NCI-H1092 treated with DMSO at 0.1 percent for 48 hours (cell line): ENCODE measurements at places on chromosomes 4 and X.

DNA sequence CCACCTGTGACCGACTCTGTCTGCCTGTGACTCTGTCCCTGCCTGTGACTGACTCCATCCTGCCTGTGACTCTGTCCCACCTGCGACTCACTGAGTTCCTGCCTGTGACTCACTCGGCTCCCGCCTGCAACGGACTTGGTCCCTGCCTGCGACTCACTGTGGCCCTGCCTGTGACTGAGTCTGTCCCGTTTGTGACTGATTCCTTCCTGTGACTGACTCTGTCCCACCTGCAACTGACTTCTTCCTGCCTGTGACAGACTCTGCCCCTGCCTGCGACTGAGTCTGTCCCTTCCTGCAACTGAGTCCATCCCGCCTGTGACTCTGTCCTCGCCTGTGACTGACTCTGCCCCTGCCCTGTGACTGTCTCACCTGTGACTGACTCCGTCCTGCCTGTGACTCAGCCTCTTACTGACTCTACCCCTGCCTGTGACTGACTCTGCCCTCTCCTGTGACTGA lies 9.6 kb upstream of the UVSSA start:
- no peak for DNase-seq

DNA sequence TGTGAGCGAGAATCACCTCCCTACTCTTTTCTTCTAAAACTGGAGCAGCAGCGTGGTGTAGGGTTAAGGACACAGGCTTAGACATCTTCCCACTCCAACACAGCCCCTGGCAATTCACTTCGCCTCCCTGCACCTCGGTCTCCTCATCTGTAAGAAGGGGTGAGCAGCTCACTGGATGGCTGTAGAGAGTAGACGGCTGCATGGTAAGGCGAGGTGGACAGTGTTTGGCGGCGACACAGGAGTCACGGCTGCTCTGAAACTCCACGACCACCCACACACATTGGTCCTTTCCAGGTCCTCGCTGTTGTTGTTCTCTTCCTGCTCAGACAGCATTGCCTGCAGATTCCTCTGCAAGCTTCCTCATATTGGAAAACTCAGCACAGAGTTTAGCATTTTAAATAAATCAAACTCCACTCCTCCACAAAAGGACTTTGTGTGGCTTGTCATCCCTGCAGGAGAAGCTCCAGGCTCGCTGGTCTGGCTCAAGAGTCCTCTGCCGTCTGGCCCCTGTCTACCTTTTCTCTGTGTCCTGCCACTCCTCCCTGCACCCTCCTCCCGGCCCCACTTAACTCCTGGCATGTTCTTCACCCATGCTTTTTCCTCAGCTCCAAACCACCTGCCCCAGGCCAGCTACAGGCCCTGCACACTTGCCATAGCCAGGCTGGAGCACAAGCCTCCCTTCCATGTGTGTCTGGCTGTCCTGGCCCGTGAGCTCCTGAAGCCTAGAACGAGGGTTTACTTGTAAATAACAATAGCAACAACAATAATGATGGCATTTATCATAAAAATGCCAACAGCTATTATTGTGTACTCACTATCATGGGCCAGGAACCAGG lies 41.3 kb upstream of the CRMP1 start:
- no peak for DNase-seq

- no peak for DNase-seq
Observed at GRCh38 chr4:170374770-170375169, 285.0 kb upstream of the AADAT start.

DNA sequence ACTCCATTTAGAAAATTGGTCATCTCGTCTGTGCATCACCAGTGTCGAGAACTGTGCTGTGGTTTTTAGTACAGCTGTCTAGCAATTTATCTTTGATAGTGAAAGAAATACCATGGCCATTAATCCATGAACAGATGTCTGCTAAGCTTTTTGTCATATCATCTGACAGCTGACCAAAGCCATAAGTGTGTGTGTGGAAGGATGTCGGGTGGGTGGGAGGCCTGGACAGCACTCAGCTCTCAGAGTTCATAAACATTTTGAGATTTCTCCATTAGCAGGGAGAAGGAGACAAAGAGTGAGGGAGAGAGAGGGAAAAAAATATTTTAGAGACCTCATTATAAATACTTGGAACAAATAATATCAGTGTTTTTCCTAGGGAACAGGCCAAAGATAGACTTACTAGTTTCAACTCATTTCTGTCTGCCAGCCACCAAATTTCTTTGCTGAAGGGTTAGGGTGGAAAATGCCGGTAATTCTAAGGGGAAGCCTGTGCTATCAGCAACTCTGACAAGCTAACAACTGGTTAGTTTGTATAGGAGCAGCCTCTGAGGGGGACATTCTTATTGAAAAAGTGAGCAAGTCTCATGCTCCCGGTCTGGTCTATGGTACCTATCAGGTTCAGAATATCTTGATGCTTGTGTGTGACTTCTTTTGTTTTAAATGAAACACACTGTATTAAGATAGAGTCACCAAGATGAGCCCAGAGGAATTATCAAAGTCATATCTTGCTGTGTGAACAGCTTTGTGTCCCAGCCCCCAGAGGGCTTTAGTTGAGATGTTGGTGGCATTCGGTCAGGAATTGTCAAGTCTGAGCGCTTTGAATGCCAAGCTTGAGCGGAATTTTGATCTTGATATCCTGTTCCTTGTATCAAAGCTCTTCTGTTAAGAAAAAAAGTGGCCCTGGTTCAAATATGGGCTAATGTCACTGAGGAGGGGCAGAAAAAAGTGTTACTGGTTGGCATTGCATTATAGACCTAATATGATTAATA lies 41.9 kb upstream of the PDLIM3 start:
- no peak for DNase-seq

GRCh38 chrX:39935411-39936064 lies 162.2 kb downstream of the BCOR start:
- no peak for DNase-seq

DNA sequence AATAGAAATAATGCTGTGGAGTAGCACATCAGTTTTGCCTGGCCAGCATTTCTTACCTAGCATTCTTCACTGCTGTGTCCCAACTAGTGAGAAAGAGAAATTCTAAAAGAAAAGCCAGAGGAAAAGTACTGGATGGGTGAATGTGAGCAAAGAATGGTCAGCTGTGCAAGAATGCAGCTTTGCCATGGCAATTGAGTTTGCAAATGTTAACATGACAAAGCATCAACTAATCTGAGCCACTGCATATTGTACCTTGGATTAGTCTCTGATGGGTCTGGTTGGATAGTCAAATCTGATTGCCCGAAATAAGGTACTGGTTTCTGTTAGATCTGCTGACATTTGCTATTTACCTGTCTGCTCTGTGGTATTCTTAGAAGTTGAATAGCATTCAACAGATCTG lies 38.7 kb downstream of the ADD1 start:
- no peak for DNase-seq

- DNase-seq, result no peak
Observed at GRCh38 chr4:148273501-148273986, 168.7 kb downstream of the NR3C2 start.

DNA sequence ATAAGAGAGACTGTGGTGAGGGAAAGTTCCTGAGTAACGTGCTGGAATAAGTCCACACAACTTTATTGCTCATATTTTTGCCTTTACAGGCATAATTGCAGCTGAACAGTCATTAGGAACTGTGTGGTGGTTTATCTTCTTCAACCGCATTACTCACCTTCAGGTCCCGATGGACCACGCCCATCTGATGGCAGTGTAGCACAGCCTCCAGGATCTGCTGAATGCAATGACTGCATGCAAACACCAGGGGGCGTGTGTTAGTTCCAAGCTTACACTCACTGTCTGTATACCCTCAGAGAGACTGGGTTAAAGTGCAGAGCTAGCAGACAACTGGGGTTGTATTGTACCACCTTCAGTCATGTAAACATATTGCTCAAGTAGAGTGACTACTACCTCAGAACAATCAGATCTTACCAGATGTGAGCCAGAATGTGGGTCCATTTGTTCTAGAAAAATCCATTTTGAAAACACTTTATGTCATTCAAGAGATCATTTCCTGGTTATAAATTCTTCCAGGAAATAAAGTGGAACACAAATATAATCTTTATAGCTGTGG lies 214.0 kb downstream of the CAMK2D start:
- DNase-seq, result peak; percentile 85

DNA sequence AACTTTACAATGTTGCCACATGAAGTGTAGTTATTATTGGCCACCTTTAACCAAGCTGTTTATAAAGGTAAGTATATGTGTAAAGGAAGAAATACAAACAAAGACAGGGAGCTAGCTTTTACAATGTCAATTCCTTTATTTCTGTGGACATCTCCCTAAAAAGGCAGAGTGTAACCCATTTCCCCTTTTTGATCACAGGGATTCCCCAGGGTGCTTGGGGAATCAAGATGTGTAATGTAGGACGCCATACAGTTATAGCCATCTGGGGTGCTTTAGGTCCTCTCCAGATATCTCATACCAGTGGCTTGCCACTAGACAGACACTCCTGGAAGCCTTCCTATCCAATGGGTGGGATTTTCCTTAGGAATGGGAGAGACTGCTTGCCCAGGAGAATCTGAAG lies 4.2 kb upstream of the CUL4B start:
- DNase-seq, result no peak

DNA sequence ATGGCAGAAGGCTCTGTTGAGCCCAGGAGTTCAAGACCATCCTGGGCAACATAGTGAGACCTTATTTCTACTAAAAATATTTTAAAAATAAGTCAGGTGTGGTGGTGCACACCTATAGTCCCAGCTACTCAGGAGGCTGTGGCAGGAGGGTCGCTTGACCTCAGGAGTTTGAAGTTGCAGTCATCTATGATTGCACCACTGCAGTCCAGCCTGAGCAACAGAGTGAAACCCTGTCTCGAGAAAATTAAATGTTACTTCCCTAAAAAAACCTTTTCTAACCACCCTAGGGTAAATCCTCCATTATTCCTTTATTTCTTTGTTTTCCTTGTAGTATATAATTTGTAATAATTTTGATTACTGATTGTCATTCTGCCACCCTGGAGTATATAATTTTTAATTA lies 7.9 kb downstream of the FAM200B start:
- no peak for DNase-seq

GRCh38 chrX:65769564-65770292 lies 102.3 kb downstream of the MSN start:
- no peak for DNase-seq

- no peak for DNase-seq
Observed at GRCh38 chr4:127251423-127251822, 381.3 kb upstream of the INTU start.

DNA sequence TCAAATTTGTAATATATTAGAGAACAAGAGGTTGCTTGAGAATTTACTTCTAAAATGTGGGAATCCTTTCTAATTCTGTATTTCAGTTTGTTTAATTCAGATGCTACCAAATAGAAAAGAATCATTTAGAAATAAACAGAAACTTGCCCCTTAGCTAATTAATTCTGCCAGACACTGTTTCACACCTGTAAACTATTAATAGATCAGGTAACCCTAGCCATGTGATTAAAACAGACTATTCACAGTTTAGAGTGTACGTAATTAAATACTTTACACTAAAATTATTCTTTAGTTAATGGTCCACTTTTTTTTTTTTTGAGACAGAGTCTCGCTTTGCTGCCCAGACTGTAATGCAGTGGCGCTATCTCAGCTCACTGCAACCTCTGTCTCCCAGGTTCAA lies 124.0 kb downstream of the PTPN13 start:
- no peak for DNase-seq

- DNase-seq, result no peak
Observed at GRCh38 chrX:133923113-133923512, 62.3 kb downstream of the GPC3 start.

- no peak for DNase-seq
Observed at GRCh38 chrX:10538831-10539230, 81.6 kb downstream of the MID1 start.
